ENCODE measurements at places on chromosomes 6 and 20.

GRCh38 chr20:41361757-41362747, 4.6 kb downstream of the EMILIN3 start:
- DNase-seq, result no peak

DNA sequence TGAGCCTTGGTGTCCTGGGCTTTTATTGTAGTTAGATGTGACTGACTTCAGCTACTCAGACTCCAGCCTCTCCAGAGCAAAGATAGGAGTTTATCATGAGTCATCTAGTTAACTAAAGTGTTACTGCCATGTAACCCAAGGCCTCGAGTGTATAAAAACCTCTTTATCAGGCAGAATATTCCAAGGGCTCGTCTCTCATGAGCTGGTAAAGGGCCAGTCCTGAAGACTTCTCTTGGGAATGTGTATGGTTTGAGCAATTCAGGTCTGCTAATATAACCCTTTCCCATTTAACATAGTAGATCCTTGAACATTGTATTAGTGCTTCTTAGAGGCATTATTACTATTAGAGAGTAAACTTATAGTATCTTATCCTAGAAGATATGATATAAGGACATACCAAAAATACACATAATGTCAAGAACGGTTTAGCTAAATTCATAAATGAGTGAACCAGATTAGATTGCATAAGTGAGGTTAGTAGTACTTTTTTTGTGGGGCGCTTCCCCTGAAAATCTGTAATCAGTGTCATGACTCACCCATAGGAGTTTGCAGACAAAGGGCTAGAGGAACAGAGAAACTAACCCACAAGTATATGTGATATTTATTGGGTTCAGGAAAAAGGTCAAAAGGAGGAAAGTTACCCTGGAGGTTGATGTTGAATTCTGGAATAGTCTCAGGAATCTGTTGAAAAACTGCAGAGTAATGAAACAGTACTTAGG, 16.0 kb downstream of the DSE start:
- no peak for DNase-seq

GRCh38 chr6:15243910-15244619, 1.8 kb upstream of the JARID2 start:
- no peak for DNase-seq

DNA sequence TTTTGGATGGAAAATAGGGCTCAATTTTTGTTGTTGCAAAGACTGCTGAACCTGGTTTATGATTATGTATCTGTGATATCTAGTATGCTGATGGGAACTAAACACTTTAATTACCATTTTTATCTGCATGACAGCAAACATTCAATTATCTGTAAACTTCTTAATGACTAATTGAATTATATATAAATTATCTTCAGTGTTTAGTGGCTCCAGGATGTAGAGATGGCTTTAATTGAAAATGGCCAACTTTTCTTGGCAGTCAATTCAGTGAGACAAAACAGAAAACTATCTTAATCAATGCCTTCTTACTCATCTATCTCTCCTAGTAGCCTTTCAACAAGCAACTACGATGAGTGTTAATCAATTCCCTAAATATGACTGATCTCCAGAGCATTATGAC, 591.3 kb downstream of the HACE1 start:
- DNase-seq, result no peak

DNA sequence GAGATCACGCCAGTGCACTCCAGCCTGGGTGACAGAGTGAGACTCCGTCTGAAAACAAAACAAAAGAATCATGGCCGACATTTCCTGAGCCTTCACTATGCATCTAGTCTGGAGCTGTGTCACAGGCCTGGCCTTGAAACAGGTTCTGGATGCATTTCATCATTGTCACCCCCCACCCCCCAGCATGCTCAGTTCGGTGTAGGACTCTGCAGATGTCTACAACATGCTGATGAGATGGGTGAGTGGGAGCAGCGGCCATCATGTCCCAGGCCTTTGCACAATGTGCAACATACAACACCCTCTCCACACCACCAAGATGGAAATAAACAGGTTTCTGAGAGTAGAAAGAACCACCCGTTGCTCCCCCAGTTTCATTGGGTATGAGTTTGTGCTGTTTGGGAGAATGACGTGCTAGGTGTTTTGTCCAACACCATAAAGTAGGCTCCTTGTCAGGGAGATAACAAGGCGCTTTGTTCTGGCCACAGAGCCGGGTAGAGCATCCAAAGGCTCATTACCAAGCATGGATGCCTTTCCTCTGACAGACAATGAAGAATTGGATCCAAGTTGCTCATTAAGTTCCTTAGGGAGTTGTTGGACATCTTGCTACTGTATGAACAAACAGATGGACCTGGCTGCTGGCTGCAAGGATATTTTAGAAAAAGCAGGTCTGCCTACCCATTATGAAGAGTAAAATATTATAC, 22.1 kb downstream of the SNHG17 start:
- DNase-seq, result no peak

- no peak for DNase-seq
Observed at GRCh38 chr20:54105653-54106052, 35.3 kb upstream of the BCAS1 start.

DNA sequence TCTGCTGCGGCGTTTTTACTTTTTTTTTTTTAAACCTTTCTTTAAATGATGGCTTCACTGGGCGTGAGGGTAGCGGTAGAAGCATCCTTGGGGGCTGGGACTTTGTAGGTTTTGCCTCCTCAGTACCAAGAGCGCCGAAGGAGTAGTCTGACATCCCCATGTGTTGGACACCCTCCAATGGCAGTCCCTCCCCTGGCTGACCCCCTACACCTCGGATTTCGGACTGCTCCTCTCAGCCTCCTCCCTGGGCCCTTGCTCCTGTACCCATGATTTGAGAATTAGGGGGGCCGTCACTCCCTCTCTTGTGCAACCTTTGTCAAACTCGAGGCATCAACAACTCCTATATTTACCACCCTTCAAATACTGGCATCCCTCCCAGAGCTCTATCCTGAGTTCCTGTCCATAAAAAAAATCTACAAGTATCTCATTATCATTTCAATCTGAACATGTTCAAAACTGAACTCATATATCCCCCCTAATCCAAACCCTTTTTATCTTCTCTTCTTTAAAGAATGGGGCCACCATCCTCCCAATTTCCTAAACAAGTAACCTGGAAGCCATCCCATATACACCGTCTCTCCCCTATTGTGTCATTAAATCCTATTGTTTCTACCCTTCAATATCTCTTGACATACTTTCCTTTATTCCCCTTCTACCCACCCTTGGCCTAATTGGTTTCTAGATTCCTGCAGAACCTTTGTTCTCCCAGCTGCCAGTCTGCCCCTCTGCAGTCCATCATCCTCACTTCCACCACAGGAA, 1.2 kb upstream of the ARFGEF3 start:
- no peak for DNase-seq

GRCh38 chr6:37648465-37649330, 49.0 kb downstream of the MDGA1 start:
- no peak for DNase-seq

GRCh38 chr20:19995220-19995863, 21.8 kb upstream of the NAA20 start:
- no peak for DNase-seq

DNA sequence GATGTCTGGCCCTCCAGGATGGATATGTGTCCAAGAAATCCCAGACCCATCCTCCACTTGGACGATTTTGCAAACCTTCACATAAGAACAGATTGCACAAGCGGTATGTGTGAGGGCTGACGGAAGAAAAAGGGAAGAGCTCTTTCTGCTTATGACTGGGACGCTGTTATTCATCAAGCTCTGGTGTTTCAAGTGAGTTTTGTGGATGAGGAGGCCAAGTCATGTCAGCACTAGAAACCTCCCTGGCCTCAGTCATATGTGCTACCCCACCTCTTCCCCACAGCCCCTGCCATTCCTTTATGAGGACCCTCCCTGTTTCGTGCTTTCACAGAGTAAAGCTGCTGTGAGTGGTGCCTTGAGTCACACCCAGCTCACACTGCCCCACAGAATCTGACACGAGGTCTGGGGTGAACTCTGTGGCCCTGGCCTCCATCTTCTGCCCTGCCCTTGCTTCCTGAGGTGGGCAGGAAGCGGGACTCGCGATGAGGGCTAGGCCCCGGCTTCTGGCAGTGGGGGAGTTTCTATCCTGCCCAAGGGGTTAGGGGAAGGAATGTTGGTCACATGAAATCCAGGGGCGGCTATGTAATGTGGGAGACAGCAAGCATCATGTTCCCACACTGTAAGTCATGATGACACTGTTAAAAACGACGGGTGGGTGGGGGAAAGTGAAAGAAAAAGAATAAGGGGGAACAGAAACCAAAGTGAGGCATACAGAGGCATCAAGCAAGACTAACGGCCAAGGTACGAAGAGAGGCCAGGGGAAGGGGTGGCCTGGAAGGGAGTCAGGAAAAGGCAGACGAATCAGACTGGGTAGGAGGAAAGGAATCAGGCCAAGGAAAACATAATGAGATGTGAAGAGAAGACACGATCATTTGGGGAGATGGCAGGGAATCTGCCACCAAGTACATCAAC, 78.1 kb downstream of the PRDM1 start:
- peak; percentile 58 for DNase-seq

DNA sequence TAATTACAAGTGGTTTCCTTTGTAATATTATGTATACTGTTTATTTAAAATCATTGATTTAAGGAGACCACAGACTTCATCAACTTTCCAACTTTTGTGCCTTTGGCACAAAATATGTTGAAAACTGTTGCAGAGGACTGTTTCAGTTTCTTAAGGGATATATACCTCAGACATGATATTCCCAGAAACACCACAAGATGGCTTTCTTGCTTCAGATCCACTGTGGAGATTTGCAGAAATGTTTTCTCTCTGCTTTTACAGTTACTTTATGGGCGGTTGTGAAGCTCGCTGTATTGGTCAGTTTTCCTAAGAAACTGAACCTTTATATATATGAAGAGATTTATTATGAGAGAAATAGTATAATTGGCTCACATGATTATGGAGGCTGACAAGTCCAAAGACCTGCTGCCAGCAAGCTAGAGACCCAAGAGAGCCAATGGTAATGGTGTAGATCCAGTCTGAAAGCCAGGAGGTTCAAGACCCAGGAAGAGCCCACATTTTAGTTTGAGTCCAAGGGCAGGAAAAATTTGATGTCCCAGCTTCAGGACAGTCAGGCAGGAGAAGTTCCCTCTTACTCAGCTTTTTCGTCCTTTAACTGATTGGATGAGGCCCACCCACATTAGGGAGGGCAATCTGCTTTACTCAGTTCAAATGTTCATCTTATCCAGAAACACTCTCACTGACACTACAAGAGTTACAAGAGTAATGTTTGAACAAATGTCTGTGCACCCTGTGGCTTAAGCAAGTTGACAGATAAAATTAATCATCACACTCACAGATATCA, 12.8 kb downstream of the ME1 start:
- no peak for DNase-seq

DNA sequence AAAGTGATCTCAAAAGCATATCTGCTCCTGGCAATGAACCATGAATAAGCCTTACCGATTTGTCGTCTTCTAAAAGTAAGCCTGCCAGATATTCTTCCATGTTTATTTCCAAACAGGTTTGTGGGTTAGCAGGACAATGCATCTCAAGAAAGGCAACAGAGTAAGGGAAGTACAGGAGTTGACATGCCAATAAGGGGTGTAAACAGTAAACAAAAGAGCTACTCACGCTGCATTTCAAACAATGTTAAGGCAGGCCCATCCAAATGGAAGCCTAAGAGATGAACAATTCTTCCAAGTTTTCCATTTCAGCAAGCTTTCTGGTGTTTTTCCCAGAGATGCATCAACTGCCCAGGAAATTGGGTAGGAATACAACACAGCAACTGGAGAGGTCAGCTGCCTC, 27.8 kb upstream of the CRIP3 start:
- no peak for DNase-seq

DNA sequence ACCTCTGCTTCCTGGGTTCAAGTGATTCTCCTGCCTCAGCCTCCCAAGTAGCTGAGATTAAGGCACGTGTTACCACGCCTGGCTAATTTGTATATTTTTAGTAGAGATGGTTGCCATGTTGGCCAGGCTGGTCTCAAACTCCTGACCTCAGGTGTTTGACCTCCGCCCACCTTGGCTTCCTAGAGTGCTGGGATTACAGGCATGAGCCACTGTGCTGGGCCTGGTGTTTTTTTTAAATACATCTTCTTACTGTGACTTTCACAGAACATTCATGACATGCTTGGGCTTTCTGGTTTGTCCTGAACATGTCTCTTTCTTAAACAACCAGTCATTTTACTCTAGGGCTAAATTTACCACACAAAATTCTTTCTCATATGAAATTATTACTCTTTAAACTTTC, 34.7 kb upstream of the FAM8A1 start:
- DNase-seq, result no peak

DNA sequence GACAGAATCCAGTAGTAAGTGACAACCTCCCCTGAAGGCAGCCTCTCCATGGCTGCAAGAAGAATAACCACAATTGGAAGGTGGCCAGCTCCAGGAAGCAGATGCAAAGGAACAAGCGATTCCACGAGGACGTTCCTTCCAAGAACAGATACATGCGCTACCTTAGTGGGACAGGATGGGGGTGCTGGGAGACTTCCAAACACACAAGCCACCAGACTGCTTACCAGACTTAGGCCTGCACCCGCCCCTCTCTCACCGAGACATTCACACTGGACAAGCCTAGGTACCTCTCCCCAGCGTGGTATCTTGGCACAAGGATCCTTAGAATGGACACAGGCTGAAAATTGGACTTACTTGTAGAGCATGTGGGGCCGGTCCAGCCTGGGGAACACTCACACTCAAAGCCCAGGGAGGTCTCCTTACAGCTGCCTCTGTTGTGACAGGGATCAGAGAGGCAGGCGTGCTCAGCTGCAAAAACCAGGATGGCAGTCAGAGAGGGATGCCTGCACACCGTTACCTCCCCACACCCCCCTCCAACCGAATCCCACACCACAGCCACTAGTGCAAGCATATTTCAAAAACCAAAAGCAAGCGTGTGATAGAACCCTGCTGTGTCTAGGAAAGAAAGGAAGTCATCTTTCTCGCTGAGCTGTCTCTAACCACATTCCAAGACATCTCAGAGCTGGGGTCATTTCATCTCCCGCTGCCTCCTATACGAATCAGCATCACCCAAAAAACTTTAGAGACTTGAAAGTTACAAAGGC, 22.4 kb downstream of the JAG1 start:
- no peak for DNase-seq

DNA sequence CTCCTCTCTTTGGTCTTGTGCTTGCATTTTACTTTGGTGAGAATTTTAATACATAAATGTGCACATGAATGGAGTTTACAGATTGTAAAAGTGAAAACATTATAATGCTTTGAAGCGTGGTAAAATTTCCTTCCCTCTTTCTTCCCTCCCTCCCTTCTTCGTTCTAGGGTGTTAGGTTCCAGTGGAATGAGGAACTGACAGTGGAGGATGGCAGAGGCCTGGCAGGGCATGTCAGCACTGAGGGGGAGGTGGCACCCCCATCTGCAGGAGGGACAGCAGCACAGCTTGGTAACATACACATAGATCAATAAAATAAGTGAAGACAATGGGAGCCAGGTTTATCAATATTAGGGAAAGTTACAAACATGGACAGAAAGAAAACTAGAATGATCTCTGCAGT, 47.5 kb downstream of the RNASET2 start:
- no peak for DNase-seq

- DNase-seq, result no peak
Observed at GRCh38 chr20:43022568-43022967, 167.1 kb downstream of the PTPRT start.

GRCh38 chr20:63070771-63071540, 64.2 kb upstream of the BHLHE23 start:
- no peak for DNase-seq

GRCh38 chr20:33006776-33007375, 628 bp upstream of the BPIFB2 start:
- no peak for DNase-seq
